ENCODE measurements at places on chromosomes 3 and 15. TPM values are rescaled to one million over a fixed set of nuclear protein-coding genes. Genes with fewer than 3 reads are reported as not detected.

DNA sequence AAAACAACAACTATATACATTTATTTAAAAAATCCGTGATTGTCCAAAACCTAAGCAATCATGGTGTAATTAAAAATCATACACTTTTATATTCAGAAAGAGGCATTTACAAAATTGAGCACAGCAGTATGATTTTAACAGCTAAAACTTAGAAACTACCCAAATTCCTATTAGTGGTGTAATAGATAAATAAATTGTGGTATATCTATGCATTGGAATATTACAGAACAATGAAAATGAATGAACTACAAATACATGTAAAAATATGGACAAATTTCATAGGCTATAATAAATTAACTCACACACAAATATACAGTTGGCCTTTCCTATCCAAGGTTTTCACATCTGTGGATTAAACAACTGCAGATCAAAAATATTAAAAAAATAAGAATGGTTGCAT, 700.5 kb upstream of the ARPP21 start:
- DNase-seq, result no peak

DNA sequence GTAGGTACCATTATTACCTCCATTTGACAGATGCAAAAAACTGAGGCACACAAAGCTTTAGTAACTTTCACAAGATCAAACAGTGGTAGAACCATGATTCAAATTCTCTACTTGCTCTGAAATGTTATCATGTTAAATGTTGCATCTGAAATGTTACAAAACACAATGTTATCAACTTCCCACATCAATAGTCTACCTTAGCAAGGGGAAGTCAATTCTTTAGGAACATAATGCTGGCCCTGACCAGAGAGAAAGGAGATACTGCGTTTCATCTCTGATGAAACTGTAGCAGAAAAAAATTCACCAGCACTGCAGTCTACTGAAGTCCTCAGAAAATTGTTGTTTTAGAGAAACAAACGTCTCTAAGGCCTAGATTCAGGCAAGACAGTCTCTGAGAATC, 174.1 kb downstream of the SATB1 start:
- no peak for DNase-seq

DNA sequence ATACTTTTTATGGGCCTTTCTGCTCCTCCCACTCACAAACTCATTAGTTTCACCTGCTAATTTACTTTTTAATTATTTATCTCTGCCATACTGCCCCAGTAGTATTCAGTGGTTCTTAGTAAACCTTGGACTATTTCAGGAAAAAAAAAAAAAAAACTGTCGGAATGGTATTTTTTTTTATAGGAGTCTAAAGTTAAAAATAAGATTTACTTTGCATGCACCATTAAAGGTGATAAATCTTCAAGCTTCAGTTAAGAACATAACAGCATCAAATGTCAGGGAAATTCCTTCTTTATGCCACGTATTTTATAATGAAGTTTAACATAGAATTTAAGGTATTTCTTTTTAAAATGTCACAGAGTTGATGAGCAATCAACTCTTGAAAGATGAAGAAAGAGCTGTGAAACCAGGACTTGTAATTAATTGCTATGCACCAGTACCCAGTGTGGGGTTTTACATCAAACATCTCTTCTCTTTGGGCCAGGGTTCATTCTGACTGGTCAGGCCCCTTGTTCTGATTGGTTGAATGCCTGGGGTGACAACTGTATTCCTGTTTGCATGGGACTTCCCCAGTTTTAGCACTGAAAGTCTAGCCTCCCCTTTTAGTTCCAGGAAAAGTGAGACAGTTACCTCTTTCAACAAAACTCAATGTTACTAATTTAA, 40.3 kb upstream of the PTPRG start:
- no peak for DNase-seq

GRCh38 chr3:187146389-187146788, 7.1 kb upstream of the RPL39L start:
- no peak for DNase-seq

DNA sequence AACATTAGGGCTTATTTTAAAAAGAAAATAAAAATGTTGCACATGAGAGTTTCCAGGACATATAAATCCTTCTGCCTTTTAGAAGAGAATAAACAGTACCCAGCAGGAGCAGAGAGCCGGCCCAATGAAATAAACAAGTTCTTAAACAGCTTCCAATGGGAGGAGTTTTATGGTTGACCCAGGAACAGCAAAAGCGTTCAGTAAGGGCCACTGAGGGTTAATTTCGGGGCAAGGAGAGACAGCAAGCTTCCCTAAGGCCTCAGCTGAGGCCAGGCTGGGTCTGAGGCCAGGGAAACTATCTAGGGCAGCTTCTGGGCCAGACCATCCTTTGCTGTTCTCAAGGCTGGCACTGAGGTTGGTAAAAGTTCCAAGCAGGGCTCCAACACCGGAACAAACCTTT, 3.4 kb downstream of the PDZRN3 start:
- no peak for DNase-seq

GRCh38 chr3:187519428-187519890, 150.7 kb downstream of the SST start:
- peak; percentile 78 for DNase-seq

DNA sequence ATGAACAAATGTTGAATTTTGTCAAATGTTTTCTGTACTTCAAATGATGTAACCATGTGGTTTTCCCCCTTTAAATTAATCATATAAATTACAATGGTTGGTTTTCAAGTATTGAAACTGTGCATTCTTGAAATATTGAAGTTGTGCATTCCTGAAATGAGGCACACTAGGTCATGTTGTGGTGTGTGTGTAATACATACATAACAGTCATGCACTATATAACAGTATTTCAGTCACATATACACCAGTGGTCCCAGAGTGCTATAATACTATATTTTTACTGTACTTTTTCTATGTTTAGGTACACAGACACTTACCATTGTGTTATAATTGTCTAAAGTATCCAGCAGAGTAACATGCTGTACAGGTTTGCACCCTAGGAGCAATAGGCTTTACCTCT, 11.0 kb upstream of the IQCF5 start:
- DNase-seq, result no peak

DNA sequence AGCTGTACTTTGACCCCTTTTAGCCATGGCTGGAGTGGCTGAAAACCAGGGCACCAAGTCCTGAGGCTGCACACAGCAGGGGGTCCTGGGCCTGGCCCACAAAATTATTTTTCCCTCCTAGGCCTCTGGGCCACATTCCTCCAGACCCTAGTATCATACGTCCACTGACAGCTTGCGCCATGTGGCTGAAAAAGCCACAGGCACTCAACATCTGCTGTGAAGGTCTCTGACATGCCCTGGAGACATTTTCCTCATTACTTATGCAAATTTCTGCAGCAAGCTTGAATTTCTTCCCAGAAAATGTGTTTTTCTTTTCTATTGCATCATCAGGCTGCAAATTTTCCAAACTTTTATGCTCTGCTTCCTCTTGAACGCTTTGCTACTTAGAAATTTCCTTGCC, 239.0 kb downstream of the SQOR start:
- peak; percentile 83 for DNase-seq

GRCh38 chr3:47003056-47003410, 23.6 kb downstream of the NBEAL2 start:
- no peak for DNase-seq

DNA sequence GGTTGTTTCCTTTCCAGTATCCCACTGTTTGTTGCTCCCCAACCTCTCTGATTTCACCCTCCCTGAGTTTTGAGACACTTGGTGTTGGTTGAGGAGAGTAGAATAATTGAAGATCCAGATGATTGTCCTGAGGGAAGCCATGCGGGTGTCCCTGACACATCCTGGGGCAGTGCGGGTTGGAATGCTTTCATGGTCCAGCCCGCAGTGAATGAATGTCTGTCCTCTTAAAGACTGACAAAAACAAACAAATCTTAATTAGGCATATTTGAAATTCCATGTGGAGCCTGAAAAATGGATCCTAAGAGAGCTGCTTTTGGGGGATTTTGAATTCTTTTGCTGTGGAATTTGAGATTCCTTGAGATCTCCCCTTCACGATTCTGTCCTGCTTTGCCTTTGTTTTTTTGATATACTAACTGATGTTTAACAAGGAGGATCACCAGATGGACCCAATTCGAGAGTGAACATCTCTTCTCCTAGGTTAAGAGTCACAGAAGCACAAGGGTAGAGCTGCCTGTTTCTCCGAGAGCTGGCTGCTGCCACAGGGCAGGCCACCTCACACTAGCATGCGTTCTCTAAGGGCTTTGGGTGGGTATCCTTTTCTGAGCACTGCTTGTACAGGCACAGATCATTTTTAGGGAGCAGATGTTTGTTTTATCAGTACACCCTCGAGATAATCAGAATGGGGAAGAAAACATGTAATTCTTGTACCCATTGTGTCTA, 47.4 kb downstream of the GPR171 start:
- DNase-seq, result peak; percentile 19

- no peak for DNase-seq
Measured at GRCh38 chr3:117563063-117563462, 853.5 kb downstream of the TUSC7 start.

DNA sequence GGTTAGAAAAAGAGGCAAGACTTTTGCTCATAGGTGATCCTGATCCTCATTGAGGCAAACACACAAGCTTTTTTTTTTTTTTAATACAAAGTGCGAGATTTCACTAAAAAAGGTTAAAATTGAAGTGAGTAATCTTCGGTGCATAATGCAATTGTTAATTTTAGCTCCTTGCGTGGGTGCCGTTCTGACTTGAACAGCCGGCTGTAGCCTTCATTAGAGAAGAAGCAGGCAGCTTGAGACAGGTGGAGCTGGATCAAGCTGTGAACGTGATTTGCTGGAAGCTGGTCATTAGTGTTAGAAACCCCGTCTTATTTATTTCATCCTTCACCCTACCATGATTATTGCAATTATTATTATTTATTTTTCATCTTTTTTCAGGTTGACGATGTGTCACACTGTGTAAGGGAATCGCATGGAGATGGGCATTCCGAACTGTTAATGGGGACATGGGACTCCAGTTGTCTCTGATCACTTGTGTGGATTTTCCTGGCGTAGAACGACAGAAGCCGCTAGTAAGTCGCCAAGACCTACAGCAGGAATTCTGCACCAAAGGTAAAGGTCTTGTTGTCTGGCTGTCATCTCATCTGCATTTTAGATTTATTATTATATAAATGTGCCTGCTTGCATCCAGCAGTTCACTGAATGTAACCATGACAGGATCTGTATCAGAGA, 40.2 kb downstream of the ARPP21 start:
- DNase-seq, result no peak

DNA sequence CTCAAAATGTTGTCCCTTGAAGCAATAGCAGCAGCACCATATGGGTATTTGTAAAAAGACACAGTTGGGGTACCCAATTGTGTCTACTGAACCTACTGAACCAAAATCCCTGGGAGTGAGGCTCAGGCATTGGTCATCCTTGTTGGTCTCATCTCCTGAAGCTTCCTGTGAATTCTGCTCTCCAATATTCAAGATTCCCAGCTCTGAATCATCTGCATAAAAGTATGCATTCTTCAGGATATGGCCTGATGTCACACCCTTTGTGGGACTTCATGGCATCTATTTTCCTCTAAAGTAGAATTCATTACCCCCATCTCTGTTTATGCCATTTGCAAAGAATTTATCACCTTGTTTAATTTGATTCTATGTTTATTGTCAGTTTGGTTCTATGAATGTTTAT, 13.3 kb upstream of the PTX3 start:
- peak; percentile 50 for DNase-seq

GRCh38 chr15:75361989-75362641, 6.3 kb downstream of the MAN2C1 start:
- no peak for DNase-seq

DNA sequence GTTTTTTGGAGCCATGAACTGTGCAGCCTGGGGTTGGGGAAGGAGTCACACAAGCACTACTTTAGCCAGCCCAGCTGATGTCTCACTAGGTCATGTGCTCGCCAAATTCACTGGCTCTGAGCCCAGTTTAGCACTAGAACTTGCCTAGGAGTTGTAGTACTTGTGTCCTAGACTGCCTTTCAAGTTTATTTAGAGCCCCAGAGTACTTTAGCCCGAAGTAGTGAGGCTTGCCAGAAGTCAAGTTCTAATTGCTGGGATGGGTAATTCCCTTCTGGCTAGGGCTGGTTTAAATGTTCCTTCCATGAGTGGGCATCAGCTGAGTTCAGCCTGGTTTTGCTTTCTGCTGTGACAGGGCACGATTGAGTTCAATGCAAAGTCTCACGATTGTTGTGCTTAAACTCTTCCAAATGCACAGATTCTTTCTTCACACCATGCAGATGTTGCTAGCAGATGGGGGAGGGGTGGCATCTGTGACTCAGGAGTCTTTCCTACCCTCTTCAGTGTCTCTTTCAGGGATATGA, 228.2 kb upstream of the ZPLD1 start:
- peak; percentile 78 for DNase-seq

GRCh38 chr3:184981071-184981470, 169.1 kb downstream of the VPS8 start:
- no peak for DNase-seq

GRCh38 chr15:37102305-37103162, 2.2 kb upstream of the MEIS2 start:
- peak; percentile 56 for DNase-seq

DNA sequence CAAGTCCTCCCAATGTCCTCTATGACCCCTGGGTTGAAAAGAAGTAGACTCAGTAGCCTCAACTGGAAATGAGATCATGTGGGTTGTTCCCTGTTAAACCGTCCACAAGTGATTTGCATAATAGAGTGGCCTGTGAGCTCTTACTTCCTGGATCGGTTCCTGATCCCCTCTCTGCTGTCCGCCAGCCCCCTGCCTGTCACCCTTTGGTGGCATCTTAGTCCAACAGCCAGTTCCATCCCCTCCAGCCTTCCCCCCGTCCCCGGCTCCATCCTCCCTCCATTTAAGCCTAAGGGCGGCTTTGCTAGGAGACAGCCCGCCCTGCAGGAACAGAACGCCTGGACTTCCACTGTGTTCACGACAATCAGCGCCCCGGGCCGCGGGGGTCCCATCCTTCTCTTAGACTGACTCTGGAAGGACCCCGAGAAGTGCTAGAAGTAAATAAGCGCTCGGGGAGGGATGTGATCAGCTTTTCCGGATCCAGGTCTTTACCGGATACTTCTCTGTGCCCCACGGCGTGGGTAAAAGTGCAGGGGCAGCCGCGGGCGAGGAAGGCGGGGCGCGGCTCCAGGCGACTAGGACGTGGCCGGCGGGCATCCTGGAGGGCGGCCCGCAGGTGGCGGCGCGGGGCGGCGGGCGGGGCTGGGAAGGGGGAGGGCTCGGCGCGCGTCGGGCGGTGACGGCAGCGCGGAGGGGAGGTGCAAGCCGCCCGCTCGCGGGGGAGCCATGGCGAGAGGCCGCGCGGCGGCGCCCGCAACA, 51.2 kb upstream of the ULK4 start:
- peak; percentile 52 for DNase-seq

The HCN4 gene
- 0.17 TPM for total RNA-seq

The MORC1 gene
- total RNA-seq, result 0.02 TPM

The GXYLT2 gene
- total RNA-seq, result 7.7 TPM

The SAMD7 gene
- not detected for total RNA-seq

The COLQ gene
- total RNA-seq, result 0.12 TPM

The ZNF609 gene
- total RNA-seq, result 10.6 TPM

The EFHB gene
- total RNA-seq, result not detected

The SPSB4 gene
- total RNA-seq, result 0.02 TPM

The ZNF770 gene
- 13.9 TPM for total RNA-seq

The MYLK gene
- total RNA-seq, result 262 TPM

The GRAMD2A gene
- total RNA-seq, result 0.44 TPM

The ERICH6 gene
- 0.07 TPM for total RNA-seq

The EAF1 gene
- 19.3 TPM for total RNA-seq

The AADACL2 gene
- not detected for total RNA-seq

The CHRNA5 gene
- total RNA-seq, result 14.7 TPM

All from M059J (cell line).